ENCODE measurements at places on chromosomes 3 and 15.

DNA sequence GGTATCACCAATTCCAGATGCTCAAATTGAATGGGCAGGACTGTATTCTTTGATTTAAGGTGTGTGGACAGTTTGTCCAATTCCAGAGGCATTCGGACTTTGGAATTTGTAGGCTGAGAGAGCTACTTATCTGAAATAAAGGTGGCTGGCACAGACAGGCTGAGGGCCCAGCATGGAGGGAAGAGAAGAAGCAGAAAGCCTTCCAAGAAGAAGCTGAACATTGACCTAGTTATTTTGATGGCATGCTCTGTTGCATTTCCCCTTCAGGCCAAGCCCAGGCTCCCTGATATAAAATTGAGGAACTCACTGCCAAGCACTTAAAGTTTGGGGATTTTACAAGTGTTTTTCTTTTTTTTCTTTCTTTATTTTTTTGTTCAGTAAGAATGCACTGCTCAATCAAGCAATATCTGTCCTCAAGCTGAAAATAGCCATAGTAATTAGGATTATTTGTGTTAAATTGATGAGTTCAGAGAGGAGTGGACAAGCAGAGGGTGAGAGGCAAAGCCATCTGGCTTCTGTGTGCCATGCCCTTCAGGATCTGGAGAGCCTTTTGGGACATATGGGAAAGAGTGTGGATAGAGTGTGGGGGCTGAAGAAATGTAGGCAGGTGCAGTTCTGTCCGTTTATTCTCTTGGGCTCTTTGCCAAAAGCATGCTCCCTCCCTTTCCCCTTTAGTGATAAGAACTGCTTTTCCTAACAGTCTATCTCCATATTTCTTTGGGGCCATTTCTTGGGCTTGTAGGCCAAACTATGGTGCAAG is 148.9 kb downstream of the OXSM start:
- no peak for DNase-seq

GRCh38 chr3:1766384-1766783 is 332.3 kb upstream of the CNTN4 start:
- no peak for DNase-seq

DNA sequence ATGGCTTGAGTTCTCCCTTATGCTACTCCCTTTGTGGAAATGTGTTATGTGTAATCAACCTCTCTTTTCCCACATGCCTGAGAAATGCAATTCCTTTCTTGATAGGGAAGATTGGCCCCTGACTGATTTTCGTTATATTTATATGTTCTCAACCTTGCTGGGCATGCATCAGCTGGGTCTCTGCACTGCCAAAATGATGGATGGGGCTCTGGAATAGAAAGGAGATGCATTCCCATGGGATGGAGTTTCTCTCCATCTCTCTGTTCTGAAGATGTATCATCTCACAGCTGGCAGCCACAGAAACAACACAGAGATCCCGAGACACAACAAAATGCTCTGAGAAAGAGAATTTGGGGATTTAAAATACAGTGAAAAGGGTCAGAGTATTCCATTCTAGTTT is 327.7 kb upstream of the LMCD1 start:
- no peak for DNase-seq

- DNase-seq: no peak
Measured at GRCh38 chr3:45258317-45258716, 32.2 kb upstream of the TMEM158 start.

GRCh38 chr3:36991923-36992805 is 767 bp downstream of the EPM2AIP1 start:
- no peak for DNase-seq

DNA sequence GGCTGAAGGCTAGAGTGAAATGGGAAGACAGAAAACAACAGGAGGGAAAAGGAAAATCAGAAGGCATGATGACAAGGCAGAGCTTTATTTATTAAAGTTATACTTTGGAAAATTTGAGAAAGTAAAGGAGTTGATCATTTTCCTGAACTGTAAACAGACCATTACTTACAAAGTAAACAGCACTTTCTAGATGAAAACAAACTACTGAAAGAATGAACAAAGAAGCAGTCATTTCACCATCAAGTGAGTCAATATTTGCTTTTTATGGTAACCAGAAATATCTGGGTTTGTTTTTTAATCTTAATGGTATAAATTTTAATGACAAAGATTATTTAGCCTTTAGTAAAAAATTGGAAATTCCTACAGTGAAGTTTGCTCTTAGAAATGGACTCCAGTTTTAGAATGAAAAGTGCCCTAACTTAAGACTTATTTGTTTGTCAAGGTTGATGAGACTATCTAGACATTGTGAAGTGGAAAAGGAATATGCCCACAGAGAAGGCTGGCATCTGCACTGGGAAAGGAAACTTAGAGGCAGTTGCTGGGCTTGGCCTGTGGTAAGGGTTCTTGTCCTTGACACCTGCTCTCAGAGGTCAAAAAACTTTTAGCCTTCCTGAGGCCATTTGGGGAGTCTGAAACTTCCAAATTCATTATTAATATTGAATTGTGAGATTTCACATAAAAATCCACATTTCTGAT is 47.2 kb downstream of the SPTSSB start:
- DNase-seq: no peak
